ENCODE measurements at places on chromosomes 6 and 20. TPM values are rescaled to one million over a fixed set of nuclear protein-coding genes. Genes with fewer than 3 reads are reported as not detected.

Gene MUC21
- 0.20 TPM for polyA plus RNA-seq

DNA sequence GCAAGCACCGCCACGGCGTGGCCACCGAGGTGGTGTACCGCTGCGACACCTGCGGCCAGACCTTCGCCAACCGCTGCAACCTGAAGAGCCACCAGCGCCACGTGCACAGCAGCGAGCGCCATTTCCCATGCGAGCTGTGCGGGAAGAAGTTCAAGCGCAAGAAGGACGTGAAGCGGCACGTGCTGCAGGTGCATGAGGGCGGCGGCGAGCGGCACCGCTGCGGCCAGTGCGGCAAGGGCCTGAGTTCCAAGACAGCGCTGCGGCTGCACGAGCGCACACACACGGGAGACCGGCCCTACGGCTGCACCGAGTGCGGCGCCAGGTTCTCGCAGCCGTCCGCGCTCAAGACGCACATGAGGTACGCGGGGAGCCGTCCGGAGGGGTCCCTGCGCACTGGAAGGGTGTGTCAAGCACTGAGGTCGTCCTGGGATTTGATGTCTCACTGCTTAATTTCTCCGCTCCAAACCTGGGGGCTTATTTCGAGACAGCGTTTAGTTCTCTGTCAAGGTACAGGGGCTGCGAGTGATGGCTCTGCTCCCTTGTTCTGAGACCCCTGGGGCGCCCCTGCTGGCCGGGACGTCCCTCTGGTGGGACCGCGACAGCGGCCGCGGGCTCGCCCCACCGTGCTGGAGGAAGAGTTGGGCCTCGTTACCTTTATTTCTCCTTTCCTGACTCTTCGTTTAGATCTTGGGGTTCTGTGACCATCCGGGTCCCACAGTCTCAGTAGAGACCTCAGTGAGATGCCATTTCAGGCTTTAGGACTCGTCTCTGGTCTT is 3.6 kb downstream of the GZF1 start:
- no peak for DNase-seq

Gene TFAP2C
- not detected for polyA plus RNA-seq

GRCh38 chr6:106555767-106556166 is 73.5 kb downstream of the RTN4IP1 start:
- DNase-seq = no peak

- DNase-seq = no peak
Observed at GRCh38 chr6:63975699-63976098, 340.1 kb downstream of the PHF3 start.

DNA sequence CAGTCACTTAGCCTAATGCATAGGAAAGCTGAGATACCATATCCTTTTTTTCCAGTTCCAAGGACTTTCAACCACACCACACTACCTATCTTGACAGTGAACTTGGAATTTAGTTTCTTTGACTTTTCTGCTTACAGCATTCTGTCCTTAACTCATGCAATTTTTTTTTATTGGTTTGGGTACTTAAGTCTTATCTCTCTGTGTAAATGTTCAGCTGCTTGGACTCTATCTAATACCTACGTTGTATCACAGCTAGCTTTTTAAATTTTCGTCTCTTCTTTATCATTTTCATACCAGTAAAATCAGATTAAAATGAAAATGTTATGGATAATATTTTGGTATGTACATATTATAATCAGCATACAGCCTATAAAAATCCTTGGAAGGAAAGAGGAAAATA is 106.9 kb upstream of the ADGRF1 start:
- DNase-seq = no peak

Gene CRIP3
- not detected for polyA plus RNA-seq

Gene ULBP2
- not detected for polyA plus RNA-seq

GRCh38 chr6:31267651-31268368 is 4.1 kb downstream of the HLA-C start:
- DNase-seq = no peak

DNA sequence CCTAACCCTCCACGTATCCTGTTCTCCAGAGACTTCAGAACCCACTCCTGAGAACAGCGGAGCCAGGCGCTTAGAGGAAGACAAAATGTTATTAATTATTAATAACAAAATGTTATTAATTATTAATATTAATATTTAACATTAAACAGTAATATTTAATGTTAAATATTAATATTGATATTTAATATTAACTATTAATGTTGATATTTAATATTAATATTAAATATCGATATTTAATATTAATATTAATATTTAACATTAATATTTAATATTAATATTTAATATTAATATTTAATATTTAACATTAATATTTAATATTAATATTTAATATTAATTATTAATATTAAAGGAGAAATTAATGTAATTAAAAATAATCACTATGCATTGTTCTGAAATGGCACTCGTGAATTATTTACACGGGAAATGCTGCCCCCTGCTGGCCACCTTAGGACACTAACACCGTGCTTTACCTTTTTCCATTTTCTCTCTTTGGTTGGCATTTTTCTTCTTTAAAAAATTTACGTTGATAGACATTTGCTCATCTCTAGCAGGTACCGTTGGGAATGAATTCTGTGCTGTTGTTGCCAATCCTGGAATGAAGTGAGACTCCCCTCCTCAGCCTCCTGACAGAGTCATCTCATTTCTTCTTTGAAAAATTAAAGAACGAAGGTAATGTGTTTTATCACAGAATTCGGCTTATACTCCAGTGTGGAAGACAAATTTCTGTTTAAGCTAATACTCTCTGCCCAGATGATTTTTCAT is 7.5 kb upstream of the GGTLC1 start:
- peak; percentile 86 for DNase-seq

- no peak for DNase-seq
Observed at GRCh38 chr6:110795271-110795670, 20.0 kb downstream of the CDK19 start.

Gene TCP11
- polyA plus RNA-seq = not detected

Gene ISM1
- polyA plus RNA-seq = 5.4 TPM

DNA sequence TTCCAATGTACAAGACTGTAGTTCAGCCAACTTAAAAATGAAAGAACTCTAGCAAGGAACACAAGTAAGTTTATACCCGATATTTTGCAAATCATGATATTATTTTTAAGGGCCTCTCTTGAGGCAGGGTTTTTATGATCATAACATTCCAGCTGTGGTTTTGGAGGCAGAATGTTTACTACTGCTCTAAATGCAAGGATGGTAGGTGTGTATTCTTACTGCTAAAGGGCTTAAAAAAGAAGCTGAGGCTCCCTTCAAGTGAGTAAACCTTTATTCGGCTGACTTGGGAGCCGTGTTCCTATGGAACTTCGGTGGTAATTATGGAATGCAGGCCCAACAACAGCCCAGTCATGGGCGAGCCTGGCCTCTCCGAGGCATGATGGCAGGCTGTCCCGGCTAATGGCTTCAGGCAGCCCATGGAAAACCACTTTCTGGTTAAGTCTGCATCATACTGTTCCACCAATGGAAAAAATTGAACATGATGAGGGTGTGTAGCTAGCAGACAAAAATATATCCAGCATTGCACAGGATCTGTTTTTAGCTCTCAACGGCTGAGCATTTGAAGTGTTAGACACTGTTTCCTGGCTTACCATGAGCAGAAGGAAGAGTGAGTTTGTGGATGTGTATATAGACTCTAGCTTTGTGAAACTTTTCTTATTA is 111.5 kb downstream of the TIAM2 start:
- DNase-seq = no peak

Measured in aorta (tissue), 5 donors.